ENCODE measurements at places on chromosomes 12 and 14.

- no peak for DNase-seq
Measured at GRCh38 chr12:109131154-109132050, 15.0 kb downstream of the ACACB start.

DNA sequence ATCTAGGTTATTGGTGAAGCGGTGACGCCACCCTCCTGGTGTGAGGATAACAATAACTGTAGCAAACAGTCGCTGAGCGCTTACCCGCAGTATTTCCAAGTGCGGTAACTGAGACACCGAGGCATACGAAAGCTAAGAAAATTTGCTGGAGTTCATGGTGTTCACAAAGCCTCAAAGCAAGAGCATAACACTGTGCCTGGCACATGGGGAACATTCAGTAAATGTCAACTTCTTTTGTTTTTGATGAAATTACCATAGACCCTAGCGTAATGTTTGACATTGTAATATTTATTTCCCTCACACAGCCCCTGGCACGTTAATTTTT, 767 bp downstream of the YEATS4 start:
- DNase-seq, result no peak

GRCh38 chr14:67999705-68000384, 180.3 kb downstream of the RAD51B start:
- DNase-seq, result no peak

GRCh38 chr12:125142601-125143000, 77.4 kb downstream of the AACS start:
- no peak for DNase-seq

GRCh38 chr14:81172353-81172752, 48.4 kb downstream of the GTF2A1 start:
- DNase-seq, result no peak

DNA sequence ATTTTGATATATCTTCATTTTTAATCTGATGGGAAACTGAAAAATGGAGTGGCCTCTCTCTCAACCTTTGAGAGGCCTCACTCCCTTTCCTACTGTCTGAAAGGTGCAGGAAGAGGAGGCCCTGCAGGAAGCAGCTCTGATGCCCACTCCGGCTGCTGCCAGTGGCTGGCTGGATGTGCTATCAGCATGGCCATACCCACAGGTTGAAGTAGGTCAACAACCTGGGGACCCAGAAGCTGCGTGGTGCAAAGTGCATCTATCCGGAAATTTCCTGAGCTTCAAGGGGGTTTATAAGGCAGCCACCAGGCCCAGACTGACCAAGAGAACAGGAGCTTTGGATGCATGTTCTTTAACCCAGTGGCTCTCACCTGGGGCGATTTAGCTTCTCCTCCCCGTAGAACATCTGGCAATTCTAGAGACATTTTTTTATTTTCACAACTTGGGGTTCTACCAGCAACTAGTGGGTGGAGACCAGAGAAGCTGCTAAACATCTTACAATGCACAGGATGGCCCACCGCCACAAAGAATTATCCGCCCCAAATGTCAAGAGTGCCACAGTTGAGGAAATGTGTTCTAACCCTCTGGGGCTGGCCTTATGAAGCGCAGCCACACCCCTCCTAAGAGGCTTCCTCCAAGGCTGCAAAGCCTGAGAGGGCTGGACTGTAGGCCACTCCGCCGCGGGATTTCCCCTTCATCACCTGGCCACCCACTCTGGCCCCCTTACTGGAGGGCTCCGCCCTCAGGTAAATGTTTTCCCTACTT, 8.2 kb upstream of the BATF start:
- DNase-seq, result no peak

GRCh38 chr12:66500841-66501240, 178.0 kb downstream of the GRIP1 start:
- no peak for DNase-seq

- no peak for DNase-seq
Measured at GRCh38 chr12:26032290-26032689, 73.8 kb downstream of the RASSF8 start.

GRCh38 chr14:49212721-49213120, 373.5 kb downstream of the RPS29 start:
- no peak for DNase-seq

DNA sequence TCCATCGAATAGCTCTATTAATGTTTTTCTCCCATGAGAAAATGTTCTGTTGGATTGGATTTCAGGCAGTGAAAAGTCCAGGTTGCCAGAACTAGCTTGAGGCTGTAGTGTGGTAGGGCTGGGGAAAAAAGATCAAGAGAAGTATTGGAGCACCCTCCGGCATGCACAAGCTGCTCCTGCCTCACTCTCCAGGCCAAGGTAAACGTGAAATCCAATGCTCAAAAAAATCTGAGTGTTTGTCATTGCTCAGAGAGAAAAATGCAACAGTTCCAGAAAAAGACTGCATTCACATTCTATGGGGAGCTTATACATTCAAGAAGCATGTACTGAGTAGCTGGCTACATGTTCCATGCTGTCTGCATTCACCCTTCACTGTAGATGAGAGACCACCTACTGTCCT, 680.9 kb upstream of the TBX3 start:
- DNase-seq, result no peak

GRCh38 chr12:103909811-103910210, 20.4 kb upstream of the HSP90B1 start:
- no peak for DNase-seq

DNA sequence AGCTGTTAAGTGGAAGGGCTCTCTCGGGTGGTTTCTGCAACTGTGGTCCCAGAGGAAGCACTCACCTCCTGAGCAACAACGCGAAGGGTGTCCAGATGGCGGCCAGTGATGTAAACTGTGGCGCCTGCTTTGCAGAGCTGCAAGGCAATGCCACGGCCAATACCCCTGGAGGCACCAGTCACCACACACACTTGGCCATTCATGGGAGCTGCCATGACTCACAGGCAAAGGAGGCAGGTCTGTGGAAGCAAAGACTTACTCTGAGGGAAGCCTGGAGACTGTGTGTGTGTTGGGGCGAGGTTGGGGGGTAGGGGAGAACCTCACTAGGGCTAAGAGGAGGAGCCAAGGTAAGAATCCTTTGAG, 707 bp downstream of the DHRS1 start:
- no peak for DNase-seq

GRCh38 chr12:8226355-8226754, 1.1 kb downstream of the FAM90A1 start:
- DNase-seq, result no peak

GRCh38 chr14:59570122-59570521, 6.5 kb downstream of the CCDC175 start:
- DNase-seq, result no peak

- DNase-seq, result no peak
Measured at GRCh38 chr12:114704096-114704495, 20.1 kb upstream of the TBX3 start.

GRCh38 chr12:3178671-3179313, 101.6 kb downstream of the TSPAN9 start:
- no peak for DNase-seq

DNA sequence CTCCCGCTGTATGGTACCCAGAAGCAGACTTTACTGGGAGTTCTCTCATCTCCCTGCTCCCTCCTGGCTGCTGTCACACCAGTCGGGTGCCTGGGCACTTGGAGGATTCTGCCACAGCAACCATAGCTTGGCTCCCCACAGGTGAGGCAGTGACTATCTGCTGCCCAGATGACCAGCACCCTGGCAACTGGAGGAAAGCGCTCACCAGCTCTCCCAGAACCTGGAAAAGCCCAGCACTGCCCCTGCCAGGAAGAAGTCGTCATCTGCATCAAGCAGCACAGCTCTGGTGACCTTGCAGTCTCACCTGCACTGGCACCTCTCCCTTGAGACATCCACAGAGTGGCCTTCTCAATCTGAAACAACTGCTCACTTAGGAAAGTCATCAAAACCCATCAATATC, 31.9 kb upstream of the TC2N start:
- DNase-seq, result no peak

DNA sequence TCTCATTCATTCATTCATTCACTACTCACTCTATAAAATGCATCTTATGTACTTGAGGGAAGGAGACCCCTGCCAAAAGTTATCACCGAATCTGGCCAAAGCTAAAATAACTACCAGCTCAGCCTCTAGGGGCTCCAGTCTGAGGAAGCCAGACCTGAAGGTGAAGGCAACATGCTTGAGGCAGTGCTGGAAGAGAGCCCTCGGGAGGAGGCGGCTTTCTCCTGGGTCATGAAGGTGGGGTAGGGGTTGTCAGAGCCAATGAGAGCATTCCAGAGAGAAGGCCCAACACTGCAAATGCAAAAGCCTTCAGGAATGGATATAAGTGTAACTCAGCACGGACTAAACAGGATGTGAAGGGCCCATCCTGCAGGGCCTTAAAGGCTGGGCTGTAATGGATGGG, 62.4 kb downstream of the GSC start:
- DNase-seq, result no peak

All from Ammon's horn (tissue), 1 donor.